ENCODE measurements at places on chromosomes 7 and 10.

DNA sequence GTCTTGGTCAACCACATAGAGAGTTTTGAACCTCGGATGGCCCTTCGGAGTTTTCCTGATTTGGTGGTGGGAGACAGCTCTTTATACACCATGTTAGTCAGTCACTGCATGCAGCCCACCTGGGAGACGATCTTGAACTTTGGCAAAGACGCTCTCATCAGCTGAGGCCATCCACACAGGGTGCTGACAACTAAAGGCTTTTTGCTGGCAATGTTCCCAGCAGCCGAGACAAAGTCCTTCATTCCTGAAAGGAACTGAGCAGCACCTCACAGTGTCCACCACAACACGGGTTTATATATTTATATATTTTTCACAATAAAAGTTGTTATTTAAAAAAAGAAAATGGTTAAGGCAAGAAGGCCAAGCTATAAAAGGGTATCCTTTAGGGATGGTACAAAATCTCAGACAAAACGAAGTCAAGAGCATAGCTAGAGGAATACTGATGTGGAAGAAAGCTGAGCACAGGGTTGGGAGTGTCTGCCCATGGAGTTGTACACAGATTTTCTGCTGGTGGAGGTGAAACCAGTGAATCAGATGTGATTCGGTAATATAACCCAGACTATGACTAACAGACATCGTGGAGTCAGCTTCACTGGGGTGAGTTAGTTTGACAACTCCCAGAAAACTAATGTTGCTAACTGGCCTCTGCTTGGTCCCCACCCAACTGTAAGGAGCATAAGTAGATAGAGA, 27.4 kb upstream of the CAPZA2 start:
- ATAC-seq = peak; percentile 83

DNA sequence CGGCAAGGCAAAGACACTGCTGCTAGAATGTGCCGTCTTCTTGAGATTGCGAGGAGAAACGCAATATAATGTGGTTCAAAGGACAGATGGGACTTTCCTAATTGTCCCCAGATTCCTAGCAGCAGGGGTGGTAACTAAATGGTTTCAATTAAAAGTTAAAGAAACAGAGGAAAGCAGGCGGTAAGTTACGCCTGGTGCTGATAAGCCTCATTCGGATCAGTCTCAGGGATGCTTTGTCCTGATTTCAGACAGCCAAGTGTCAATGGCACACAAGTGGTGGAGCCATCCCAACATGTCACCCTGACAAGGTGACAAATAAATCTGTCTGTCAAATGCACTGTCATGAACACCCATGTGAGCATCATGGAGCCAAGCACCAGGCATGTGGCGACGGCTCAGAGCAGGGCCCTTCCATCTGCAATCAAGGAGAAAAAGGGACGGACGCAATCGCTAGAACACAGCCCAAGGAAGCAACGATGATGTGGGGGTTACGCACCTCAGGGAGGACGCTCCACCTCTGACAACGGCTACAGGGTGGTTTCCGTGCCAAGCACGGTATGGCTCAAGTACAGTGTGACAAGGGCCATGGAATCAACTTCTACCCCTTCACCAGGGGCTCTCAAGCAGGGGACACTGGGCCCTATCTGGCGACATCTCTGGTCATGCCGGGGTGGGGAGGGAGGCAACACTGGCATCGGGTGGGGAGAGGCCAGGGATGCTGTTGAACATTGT, 66.2 kb downstream of the CTBP2 start:
- no peak for ATAC-seq

GRCh38 chr7:24703296-24703695, 54.0 kb downstream of the GSDME start:
- no peak for ATAC-seq

- ATAC-seq = peak; percentile 34
Observed at GRCh38 chr10:5655121-5655520, 11.3 kb downstream of the ASB13 start.

DNA sequence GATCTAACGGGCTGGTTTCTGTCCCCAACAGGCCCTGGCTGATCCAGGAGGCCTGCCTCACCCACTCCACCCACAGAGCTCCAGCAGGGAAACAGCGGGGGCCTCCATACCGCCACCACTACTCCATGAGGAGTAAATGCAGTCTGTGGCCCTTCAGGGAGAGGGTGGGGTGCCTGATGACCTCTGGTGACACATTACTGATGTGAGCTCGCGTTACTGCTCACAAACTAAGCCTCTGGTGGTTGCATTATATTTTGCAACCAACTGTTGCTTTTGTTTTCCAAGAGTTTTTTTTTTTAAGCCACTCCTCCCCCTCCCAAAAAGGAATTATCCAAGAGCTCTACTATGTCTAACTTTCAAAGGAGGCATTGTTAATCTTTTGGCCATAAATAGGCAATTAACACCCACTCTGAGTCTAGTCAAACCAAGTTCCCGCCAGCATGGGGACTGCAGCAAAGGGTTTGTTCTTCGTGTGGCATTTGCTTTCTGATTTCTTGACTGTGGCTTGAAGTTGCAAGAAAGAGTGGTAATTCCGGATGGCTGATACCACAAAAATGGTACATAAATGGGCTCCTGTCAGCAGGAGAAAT, 72.6 kb downstream of the FAM53B start:
- ATAC-seq = peak; percentile 35

GRCh38 chr10:68526634-68527307, 552 bp downstream of the SLC25A16 start:
- peak; percentile 42 for ATAC-seq

GRCh38 chr10:21750424-21750823, 216.4 kb downstream of the MLLT10 start:
- ATAC-seq = no peak

DNA sequence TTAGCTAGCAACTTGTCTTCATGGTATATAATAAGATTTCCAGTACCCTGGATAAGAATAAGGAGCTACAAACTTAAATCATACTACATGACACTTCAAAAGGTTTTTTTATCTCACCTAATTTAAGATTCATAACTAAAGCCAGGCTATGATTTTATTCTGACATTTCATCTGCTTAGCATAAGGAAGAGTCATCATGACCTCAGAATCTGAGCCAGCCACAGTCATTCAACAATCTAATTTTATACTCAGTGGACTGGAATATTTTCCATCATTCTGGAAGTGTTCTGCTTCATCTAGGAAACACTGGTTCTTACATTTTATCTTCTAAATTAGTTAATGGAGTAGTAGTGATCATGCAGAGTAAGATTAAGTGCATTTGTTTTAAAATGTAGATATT, 102.1 kb upstream of the KCND2 start:
- no peak for ATAC-seq

DNA sequence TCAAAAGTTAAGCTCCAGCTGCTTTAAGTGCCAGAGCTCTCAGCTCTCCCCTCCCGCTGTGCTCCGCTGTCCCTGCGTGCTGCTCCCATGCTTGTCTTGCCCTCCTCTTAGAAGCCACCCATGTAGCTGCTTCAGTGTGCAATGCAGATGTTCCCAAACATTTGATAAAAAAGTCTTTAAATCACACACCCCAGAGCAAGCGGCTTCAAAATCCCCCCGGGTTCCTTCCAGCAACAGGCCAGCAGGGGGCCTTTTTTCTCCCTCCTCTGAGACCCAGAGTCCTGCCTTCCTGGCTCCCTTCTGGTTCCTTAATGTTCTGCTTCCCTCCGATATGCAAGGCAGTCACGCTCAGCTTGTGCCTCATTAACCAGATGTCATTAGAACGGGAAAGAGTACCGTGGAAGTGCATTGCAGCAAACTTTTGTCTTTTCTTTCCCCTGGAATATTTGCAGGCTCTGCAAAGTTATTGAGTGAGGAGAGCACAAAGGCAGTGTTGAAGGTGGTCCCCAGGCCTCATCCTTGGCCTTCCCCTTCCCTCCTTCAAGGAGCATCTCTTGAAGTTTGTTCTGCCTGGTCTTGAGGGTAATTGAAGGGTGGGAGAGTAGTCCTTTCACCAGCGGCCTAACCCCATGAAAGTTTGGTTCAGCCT, 25.5 kb downstream of the LDB3 start:
- ATAC-seq = peak; percentile 33

Measured in activated T-helper 17 cell treated with anti-CD3 and anti-CD28 coated beads, Interleukin-2, amount 50 U/mL, for 72 hours (primary cell).